Prostate gland (tissue), 2 donors: ENCODE measurements at places on chromosomes 1 and 21. TPM values are rescaled to one million over a fixed set of nuclear protein-coding genes. Genes with fewer than 3 reads are reported as not detected.

GRCh38 chr1:14748151-14748550 lies 149.7 kb downstream of the KAZN start:
- H3K36me3 ChIP-seq = no peaks in the 10 kb centered on the region
- no peaks in the 10 kb centered on the region for H3K4me1 ChIP-seq
- DNase-seq = no peak
- H3K4me3 ChIP-seq = no peak overlapping the region
- H3K27ac ChIP-seq = no peak overlapping the region

- no peak overlapping the region for H3K4me3 ChIP-seq
- H3K27ac ChIP-seq = no peak overlapping the region
- H3K36me3 ChIP-seq = no peaks in the 10 kb centered on the region
Measured at GRCh38 chr1:169392406-169392805, 24.4 kb downstream of the BLZF1 start.

- peak overlapping the region; percentile 20 for H3K4me3 ChIP-seq
- peak; percentile 64 for DNase-seq
- peak overlapping the region; percentile 94 for H3K27ac ChIP-seq
- H3K27me3 ChIP-seq = no peaks in the 10 kb centered on the region
Measured at GRCh38 chr21:44337941-44338895, 972 bp downstream of the CFAP410 start.

- no peak for DNase-seq
- no peaks in the 10 kb centered on the region for H3K27me3 ChIP-seq
- no peak overlapping the region for H3K27ac ChIP-seq
- no peaks in the 10 kb centered on the region for H3K4me1 ChIP-seq
- H3K36me3 ChIP-seq = no peaks in the 10 kb centered on the region
- no peak overlapping the region for H3K4me3 ChIP-seq
Measured at GRCh38 chr1:98992844-98993243, 11.8 kb downstream of the PLPPR5 start.

- H3K27me3 ChIP-seq = no peaks in the 10 kb centered on the region
- H3K4me3 ChIP-seq = no peak overlapping the region
- no peak for DNase-seq
- H3K36me3 ChIP-seq = no peaks in the 10 kb centered on the region
- H3K27ac ChIP-seq = no peak overlapping the region
Measured at GRCh38 chr1:235259133-235259778, 68.7 kb downstream of the ARID4B start.

DNA sequence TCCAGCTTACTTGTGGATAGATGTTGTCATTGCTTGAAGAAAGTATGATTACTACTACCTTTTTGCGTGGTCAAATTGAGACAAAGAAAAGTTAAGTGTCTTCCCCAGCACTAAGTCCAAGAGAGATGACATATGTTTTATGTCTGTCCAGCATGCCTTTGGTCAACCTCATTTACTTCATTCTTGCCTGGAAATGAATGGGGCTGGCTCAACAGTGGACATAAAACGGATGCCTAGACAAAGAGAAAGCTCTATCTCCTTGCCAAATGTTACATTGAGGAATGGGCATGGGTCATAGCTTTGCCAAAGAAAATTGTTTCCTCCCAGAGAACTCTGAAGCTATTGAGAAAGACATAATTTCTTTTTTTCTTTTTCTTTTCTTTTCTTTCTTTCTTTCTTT lies 82.4 kb upstream of the PLPPR4 start:
- H3K4me3 ChIP-seq = no peak overlapping the region
- no peak overlapping the region for H3K27ac ChIP-seq
- H3K36me3 ChIP-seq = no peaks in the 10 kb centered on the region
- DNase-seq = no peak
- no peaks in the 10 kb centered on the region for H3K27me3 ChIP-seq

The RAB7B gene
- 17.5 TPM for total RNA-seq
